ENCODE measurements at places on chromosomes 12 and 14. TPM values are rescaled to one million over a fixed set of nuclear protein-coding genes. Genes with fewer than 3 reads are reported as not detected.

The HSPB8 gene
- polyA plus RNA-seq = 676 TPM

DNA sequence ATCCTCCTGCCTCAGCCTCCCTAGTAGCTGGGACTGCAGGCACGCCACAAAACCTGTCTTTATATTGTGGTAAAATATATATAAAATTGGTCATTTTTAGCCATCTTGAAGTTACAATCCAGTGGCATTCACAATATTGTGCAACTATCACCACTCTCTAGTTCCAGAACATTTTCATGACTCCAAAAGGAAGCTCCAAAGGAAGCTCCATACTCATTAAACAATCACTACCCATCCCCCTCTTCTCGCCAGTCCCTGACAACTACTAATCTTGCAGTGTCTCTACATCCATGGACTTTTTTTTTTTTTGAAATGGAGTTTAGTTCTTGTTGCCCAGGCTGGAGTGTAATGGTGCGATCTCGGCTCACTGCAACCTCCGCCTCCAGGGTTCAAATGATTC, 3.1 kb downstream of the GCH1 start:
- DNase-seq = no peak

The C12orf50 gene
- polyA plus RNA-seq = not detected

DNA sequence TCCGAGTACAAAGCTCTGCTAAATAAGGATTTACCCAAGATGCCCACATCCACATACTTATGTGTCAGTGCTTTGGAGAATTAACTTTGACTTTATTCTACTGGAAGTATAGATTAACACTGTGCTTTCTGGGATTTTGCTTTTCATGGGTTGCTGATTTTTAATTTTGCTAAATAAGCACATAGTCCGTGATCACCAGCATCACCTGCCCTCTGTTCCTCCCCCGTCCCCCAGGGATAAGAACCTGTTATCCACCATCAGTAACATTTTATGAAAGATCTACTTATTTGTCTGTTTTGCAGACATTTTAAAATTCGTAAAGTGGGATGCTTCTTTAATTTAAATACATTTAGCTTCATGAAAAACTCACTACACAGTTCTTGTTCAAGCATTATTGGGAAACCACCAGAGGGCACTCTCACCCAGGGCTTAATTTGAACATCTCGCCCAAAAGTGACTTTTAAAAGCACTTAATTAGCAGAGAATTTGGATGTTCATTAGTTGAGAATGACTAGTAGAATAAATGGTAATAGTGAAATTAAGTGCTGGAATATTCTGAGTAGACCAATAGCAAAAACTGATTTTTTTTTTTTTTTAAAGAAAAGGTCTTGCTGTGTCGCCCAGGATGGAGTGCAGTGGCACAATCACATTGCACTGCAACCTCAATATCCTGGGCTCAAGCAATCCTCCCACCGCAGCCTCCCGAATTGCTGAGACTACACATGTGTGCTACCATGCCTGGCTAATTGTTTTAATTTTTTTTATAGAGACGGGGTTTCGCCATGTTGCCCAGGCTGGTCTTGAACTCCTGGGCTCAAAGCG, 35.7 kb downstream of the MRPL42 start:
- DNase-seq = no peak

GRCh38 chr14:93723001-93723400, 65.3 kb downstream of the PRIMA1 start:
- DNase-seq = no peak

The KRT82 gene
- not detected for polyA plus RNA-seq

DNA sequence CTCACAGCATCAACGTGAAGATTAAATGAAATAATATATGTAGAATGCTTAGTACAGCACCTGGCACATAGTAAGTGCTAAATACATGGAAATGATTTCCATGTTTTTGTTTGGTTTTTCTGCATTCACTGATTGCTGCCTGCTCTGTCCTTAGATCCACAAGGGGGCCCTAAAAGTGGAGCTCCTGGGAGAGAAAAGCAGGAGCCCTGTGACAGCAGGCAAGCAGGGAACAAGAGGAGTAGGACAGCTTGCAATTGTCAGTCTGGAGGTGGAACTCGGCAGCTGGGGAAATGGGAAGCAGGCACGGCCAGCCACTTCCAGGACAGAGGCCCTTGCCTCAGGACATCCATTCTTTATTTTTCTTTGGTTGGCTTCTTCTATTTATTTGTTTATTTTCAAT, 292.9 kb downstream of the BMP4 start:
- peak; percentile 47 for DNase-seq

GRCh38 chr14:63308723-63309317, 9.9 kb downstream of the GPHB5 start:
- DNase-seq = no peak

DNA sequence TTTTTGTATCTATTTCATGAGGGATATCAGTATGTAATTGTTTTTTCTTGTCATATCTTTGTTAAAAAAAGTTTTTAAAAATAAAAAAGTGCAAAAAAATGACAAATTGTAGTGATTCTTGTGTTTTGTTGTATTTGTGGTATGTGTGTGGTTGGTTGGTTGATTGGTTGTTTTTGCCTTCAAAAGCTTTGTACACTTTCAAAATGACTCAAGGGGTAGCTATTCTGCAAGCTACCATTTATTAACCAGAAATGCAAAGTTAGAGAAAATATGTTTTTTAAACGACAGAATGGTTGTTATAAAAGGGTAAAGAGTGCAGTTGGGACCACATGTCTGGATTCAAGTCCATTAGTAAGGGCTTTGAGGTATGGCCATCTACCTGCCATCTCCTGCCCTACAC, 119.3 kb downstream of the SLC35F4 start:
- DNase-seq = no peak

The CLEC4D gene
- polyA plus RNA-seq = not detected

The KCNJ8 gene
- 3.5 TPM for polyA plus RNA-seq

- no peak for DNase-seq
Observed at GRCh38 chr12:84161296-84161695, 751.3 kb downstream of the SLC6A15 start.

DNA sequence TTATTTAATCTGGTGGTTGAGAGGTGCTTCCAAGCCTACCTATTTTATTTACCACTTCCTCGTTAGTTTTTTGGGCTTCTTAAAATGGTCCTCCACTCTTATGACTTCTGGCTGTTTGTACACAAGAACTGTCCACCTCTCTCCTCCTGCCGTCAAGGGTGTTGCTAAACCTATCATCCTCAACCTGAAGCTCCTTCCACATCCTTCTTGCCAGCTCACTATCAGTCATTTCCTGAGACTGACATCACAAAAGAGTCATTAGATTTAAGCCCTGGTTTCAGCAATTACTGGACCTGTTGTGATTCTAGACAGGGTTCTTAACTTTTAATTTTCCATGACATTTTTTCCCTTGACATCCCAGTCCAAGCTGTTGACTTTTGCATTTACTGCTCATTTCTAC, 91.9 kb downstream of the BICD1 start:
- DNase-seq = no peak

The PROX2 gene
- polyA plus RNA-seq = not detected

The GPR84 gene
- not detected for polyA plus RNA-seq

The AQP6 gene
- not detected for polyA plus RNA-seq

DNA sequence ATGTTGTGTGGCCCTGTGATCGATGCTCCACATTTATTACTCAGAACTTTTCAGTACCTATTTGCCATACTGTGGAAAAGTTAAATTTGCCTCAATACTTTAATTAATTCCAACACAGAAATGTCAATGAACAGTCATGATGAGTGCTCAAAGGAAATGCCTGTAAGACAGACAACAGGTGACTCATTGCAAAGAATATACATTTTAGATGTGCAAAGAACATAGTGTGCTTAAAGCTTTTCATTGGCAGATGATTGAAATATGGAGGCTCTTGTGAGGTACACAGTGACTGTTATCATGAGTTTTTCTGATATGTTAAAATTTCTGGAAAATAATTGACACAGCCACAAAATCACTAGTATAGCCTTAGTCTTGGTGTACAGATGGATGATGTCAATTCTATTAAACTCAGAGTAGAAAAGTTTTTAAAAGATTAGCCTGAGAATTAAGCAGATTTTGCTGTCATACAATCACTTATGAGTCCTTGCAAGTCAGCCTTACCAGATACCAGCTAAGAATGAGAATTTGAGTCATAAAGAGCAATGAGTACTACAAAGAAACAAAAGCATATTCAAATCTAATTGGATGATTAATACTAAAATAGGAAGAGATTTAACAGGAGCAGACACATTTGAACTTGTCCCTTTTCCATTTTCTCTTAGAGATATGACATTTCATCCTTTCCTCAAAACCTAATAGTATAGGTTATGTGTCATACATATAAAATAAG, 544.1 kb downstream of the KCNH5 start:
- no peak for DNase-seq

- DNase-seq = no peak
Observed at GRCh38 chr14:52003324-52003723, 14.0 kb downstream of the RTRAF start.

DNA sequence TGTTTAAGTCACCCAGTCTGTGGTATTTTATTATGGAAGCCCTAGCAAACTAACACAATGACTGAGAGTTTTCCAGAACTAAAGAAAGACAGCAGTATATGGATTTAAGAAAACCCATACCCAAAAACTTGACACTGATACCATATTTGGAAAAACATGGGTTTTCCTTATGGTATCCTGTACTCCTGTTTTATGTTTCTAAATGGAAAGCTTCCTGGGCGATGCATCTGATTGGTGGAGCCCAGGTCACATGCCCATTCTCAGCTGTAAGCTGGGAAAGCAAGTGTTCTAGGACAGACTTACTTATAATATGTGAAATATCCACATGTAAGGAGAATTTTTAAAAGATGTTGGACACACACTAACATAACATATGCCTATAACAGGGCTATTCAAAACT, 4.5 kb upstream of the RNASE4 start:
- DNase-seq = no peak

DNA sequence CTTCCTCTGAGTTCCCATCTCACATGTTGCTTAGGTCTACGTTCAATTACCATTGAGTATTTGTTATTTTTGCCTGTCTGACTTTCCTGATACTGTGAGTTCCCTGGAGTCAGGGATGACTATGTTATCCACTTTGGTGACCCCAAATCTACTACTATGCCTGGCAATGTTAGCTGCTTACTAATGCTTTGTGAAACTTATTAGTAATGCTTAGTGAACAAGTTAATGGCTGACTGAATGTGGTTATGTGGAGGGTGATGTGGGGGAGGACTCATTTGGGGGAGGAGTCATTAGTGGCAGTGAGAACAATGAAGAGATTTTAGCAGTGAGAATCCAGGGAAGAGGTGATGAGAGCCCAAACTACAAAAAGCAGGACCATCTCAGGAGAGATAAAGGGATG, 121.6 kb downstream of the KTN1 start:
- no peak for DNase-seq

DNA sequence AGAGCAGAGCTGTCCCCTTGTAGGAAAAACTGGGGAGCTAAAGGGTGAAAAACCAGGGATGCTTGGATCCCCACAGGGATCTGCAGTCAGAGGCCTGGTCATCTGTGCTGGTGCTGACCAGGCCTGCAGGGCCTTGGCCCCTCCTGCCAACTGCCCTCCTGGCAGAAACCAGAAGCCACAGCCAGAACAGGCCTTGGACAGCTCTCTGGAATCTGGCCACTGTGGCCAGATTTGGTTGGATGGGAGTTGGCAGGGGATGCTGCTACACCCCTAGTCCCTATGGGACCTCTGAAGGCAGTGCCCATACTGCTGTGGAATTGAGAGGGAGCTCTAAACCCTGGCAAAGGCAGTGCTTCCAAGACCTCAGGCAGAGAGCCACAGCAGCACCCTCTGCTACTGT, 9.2 kb upstream of the GPX2 start:
- DNase-seq = peak; percentile 79

- DNase-seq = no peak
Observed at GRCh38 chr12:111789779-111790178, 23.0 kb downstream of the ALDH2 start.

DNA sequence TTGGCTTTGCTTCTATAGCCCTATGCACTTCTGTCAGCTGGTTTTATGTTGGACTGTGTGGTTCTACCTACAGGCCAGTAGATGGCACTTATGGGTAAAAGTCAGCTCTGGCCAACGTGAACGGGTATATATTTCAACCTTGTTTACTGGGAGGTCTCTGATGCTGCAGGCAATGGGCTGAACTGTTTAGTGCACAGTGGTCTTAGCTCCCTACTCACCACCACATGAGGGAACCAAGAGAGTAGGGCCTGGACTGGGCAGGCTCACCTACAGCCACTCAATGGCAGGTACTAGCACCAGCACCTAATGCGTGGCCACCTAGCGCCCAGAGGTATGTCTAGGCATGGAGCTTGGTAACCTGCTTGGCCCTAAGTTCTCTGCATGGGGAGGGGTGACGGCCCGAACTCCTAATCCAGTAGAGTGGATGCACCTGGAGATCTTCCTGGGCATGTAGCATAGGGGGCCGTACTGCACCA, 481.8 kb downstream of the TMEM117 start:
- DNase-seq = no peak

- DNase-seq = no peak
Observed at GRCh38 chr14:76880449-76880848, 54.2 kb downstream of the LRRC74A start.
